ENCODE measurements at places on chromosomes 3 and 15. TPM values are rescaled to one million over a fixed set of nuclear protein-coding genes. Genes with fewer than 3 reads are reported as not detected.
A peak's percentile ranks its signal among the peaks of the same experiment; 100 is the strongest.

The THSD4 gene
- total RNA-seq = 16.3 TPM

The B2M gene
- total RNA-seq = 1,809 TPM

The KBTBD12 gene
- 3.0 TPM for total RNA-seq

The TF gene
- 1.0 TPM for total RNA-seq

The GOLGA8S gene
- 0.60 TPM for total RNA-seq

The SOX14 gene
- total RNA-seq = not detected

The FRMD5 gene
- total RNA-seq = 0.37 TPM

The SNTN gene
- total RNA-seq = not detected

- DNase-seq = no peak
Observed at GRCh38 chr3:43378066-43378935, 92.0 kb downstream of the SNRK start.

DNA sequence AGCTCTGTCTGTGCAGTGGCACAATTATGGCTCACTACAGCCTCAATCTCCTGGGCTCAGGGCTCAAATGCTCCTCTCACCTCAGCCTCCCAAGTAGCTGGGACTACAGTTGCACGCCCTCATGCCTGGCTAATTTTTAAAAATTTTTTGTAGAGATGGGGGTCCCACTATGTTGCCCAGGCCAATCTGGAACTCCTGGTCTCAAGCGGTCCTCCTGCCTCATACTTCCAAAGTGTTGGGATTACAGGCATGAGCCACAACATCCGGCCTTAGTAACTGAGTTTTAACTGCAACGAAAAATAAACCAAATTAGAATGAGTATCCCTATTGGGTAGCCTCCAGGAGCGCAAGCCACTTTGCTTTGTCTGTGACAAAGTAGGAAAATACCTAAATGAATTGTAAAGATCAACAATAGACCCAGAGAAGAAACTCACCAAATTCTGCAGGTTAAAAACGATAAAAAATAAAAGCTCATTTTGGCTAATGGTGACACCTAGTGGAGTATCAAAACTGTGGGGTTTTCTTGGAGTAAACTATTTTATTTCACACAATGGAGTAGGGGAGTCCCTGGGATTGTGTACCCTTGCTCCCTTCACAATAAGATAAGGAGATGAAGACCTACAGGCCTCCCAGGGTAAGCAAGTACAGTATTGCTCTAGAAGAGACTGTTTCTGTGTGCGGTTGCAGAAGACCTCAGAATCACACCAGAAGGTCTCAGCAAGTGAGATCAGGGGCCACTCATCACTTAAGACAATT, 21.0 kb upstream of the CA12 start:
- DNase-seq = no peak

GRCh38 chr3:121989943-121990342, 32.1 kb downstream of the ILDR1 start:
- no peak for DNase-seq

DNA sequence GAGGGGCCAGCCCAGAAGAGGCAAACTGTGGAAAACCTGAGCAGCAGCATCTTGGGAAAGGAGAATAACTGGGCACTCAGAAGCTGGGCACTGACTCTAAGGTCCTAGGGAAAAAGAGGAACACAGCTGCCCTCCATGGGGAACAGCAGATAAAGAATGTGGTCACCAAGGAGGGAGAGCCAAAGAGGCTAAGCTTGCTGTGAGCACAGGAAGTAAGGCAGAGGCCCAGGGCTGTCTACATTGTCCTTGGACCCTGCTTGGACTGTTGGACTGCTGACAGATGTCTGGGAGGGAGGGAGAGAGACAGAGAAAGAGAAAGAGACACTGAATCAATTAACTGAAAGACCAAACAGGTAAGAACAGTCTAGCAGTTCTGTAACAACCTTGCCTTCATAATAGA, 4.5 kb upstream of the MNS1 start:
- DNase-seq = no peak

DNA sequence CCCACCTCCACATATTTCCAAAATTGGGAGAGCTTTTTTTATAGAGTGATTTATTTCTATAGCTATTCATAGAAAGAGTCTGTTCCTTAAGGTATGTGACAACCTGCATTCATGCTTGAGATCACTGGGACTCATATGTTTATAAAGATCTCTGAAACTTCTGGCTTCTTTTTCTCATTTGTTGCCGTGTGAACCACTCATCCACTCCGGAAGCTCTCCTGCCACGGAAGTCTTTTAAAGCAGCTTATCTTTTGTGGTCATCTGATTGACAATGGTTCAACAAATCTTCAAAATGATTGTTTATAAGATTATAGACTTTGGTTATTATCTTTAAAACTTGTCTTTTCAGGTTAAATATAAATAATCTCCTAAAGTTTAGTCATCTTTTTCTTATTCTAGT, 260.5 kb downstream of the C3orf38 start:
- DNase-seq = no peak

DNA sequence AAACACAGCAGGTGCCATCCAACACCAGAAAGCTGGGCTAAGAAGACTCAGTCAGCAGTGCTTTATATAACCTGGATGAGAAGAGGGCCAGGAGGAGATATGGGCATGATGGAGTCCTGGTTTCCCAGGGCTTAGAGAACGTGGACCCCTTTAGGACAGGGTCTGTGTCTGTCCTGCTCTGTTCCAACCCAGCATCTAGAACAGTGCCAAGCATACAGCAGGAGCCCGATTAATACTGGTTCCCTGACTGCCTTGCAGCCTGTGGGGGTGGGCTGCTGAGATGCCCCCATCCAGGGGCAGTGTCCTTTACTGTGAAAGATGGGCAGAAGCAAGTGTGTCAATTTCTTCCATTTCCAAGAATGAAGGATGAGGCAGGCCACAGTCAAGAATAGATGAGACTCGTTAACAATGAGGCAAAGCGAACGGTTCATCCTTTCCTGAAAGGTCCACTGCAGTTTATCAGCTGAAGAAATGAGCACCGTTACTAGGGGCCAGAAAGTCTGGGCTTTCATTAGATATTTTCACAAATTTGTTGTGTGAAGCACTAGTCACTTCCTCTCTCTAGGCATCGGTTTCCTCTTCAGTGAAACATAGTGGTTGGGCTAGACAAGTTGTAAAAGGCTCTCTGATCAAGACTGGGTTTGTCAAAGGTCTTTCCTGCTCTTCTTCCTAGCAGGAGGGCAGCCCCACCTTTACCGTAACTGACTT, 72.0 kb upstream of the HERC1 start:
- no peak for DNase-seq

DNA sequence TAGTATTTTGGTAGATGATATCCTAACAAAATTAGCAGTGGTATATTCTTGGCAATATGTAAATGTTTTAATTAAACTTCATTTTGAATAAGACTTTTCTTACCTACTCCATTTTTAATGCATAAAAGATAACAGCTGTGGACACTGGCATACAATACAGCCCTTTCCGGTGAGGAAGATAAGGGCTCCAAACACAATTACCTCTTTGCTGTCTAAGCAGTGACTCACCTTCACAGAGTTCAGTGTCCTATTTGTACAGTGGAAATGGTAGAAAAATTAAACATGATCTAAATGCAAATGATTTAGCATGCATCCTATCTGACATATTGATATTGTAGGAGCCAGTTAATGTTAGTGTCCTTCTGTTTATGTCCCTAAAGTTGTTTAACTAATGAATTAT, 969.4 kb downstream of the PLOD2 start:
- no peak for DNase-seq

- no peak for DNase-seq
Observed at GRCh38 chr3:120418866-120419490, 31.8 kb downstream of the FSTL1 start.

DNA sequence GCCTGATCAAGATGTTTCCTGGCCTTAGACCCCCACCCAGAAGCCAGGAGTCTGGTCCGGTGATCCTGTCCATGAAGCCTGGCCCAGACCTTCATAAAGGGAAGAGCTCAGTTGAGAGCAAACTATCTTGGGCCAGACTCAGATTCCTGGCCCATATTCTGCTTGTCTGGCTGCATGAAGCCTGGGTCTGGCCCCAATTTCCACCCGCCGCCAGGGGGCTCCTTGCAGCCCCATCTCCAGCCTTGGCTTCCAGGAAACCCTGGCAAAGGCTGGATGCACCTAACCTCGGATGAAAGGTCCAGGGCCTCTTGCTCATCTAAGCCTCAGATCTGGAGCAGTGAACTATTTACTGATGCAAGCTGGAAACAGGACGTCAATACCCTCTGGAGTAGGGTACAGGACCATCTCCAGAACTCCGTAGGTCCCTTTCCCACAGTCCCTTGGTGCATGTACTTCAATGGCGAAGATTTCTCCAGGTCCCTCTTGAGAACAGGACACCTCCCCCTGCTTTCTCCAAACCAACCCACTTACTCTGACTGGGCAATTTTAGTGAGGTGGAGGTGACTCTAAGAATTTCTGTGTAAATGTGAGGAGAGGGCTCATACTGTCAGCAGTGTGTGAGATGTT, 5.6 kb downstream of the FOXL2 start:
- DNase-seq = peak; percentile 34

DNA sequence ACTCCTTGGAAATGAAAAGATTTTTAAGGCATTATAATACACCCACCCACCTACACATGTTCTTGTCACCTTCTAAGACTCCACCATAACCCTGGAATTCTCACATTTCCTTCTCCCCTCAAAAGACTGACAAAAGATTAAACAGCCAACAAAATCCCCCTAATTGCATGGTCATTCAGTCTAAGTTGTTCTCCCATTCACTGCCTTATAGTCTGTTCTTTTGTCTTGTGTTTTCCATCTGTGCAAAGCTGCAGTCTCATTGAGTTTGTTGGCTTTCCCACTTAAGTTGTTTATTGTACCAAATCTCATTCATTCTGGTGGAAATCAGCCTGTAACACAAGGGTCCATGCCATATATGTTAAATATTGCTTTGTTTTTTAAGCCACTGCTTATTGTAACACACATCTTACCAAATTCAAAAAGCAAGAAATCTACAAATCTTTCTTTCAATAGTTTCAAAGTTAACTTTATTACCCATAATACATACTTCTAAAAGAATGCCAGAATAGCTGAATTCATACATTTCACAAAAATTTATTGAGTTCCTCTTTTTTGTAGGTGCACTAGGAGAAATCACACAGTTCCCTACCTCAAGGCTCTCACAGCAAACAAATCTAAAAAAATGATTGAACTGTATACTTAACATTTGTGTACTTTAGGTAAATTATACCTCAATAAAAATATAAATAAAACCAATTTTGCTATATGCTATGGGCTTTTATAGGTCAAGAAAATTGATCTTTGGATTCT, 2.4 kb upstream of the RCN2 start:
- no peak for DNase-seq

GRCh38 chr3:155416500-155417118, 123.1 kb upstream of the STRIT1 start:
- no peak for DNase-seq

- no peak for DNase-seq
Observed at GRCh38 chr3:852033-852432, 240.8 kb upstream of the CNTN6 start.

DNA sequence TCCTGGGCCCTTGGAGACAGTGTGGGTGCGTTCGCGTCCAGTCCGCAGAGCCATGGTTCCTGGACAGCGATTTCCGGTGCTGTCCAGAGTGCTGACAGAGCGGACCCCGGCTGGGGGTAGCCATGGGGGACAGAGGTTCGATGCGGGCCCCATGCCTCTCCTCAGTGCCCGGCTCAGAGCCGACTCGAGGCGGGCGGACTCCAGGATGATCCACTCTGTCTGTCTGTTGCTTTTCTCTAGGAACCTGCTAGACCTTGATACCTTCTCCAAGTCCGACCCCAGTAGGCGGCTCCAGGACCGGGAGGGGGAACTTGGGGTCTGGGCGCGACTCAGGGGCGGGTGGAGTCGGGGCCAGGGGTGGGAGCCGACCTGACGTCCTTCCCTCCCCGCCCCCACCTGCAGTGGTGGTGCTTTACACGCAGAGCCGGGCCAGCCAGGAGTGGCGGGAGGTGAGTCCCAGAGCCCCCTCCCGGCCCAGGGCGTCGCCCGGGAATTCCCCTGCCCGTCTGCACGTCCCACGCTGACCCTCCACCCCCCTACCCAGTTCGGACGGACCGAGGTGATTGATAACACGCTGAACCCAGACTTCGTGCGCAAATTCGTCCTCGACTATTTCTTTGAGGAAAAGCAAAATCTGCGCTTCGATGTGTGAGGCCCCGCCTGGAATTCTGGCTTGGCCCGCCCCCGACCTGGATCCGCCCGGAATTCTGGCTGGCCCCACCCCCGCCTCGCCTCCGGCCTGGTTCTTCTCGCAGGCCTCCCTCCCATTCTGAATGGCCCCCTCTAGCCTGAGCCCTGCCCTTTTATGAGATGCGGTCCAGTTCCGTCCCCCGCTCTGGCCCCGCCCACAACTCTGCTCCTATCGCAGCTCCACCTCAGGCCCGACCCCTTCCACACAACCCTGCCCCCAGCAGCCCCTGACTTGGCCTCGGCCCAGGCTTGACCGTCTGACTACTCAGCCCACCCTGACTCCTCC, 1.0 kb downstream of the CPNE9 start:
- DNase-seq = peak; percentile 83

GRCh38 chr3:159910991-159911663, 77.5 kb upstream of the IL12A start:
- no peak for DNase-seq

DNA sequence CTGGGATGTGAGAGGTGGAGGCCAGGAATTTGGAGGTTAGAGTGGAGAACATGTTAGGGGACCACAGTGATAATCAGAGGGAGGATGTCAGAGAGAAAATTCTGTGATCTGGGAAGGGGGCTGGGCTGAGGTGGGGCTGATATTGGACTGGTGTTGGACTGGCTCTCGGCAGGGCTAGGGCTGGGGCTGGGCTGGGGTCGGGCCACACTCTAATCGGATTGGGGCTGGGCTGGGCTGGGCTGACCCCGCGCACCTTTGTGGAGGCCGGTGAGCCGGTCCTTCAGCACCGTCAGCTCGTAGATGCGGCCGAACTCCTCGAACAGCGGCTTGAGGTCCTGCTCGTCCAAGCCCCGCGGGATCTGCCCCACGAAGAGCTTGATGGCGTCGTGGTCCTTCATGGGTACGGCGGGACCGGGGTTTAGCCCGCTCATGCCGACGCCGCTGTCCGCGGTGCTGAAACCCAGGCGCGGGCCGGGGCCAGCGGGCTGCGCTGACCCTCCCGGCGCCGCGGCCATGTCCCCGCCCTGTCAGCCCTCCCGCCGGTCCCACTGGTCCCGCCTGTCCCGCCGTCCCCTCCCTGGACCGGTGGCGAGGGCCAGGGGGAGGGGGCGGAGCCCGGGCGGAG, 485 bp downstream of the CELF6 start:
- peak; percentile 92 for DNase-seq

GRCh38 chr15:26967719-26968269, 3.2 kb upstream of the GABRG3 start:
- no peak for DNase-seq

- DNase-seq = peak; percentile 99
Observed at GRCh38 chr3:30606301-30607031, at the start of gene TGFBR2. TGFBR2 (plus strand) TSS chr3:30606601; CDS start chr3:30606884, 283 bp downstream.
